ENCODE measurements at places on chromosomes 3 and 15. TPM values are rescaled to one million over a fixed set of nuclear protein-coding genes. Genes with fewer than 3 reads are reported as not detected.
A peak's percentile ranks its signal among the peaks of the same experiment; 100 is the strongest.

GRCh38 chr3:140823106-140823505 is 118.5 kb upstream of the SLC25A36 start:
- H3K36me3 ChIP-seq: no peaks in the 10 kb centered on the region
- H3K27me3 ChIP-seq: peaks cover 2% of the 10 kb centered on the region
- no peak for DNase-seq
- H3K4me1 ChIP-seq: peaks cover 10% of the 10 kb centered on the region

GRCh38 chr15:48532946-48533345 is 112.6 kb downstream of the FBN1 start:
- no peak overlapping the region for H3K27ac ChIP-seq
- no peak overlapping the region for H3K4me3 ChIP-seq
- no peaks in the 10 kb centered on the region for H3K27me3 ChIP-seq
- no peak for DNase-seq
- H3K4me1 ChIP-seq: peaks cover 20% of the 10 kb centered on the region

GRCh38 chr3:106943071-106943470 is 434.2 kb upstream of the CCDC54 start:
- peaks cover 3% of the 10 kb centered on the region for H3K36me3 ChIP-seq
- no peak for DNase-seq
- H3K4me3 ChIP-seq: no peak overlapping the region
- no peak overlapping the region for H3K27ac ChIP-seq
- H3K27me3 ChIP-seq: no peaks in the 10 kb centered on the region

The CKMT1A gene
- 9.4 TPM for total RNA-seq

The ZKSCAN7 gene
- total RNA-seq: 2.2 TPM

GRCh38 chr3:168659015-168659414 is 563.3 kb upstream of the GOLIM4 start:
- no peaks in the 10 kb centered on the region for H3K4me1 ChIP-seq
- no peaks in the 10 kb centered on the region for H3K36me3 ChIP-seq
- H3K27me3 ChIP-seq: no peaks in the 10 kb centered on the region
- DNase-seq: no peak
- H3K4me3 ChIP-seq: no peak overlapping the region

The CDHR4 gene
- total RNA-seq: 1.1 TPM

The NEO1 gene
- total RNA-seq: 140 TPM

The FBXW12 gene
- total RNA-seq: not detected

DNA sequence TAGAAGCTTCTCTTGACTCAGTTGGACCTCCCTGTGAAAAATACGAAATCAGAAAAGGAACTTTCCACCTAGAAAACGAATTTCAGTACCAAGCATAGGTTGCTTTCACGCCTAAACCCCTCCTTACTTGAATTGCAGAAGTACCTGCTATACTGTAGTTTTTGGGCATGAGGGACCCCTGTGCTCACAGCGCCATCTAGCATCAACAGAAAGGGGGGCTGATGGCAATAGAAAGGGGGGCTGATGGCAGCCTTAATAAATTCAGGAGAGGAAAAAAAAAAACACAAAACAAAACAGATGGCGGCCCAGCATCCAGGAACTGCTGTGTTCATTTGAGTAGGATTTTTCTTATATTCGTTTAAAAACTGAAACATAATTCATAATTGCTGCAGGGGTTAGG is 96.7 kb downstream of the NPAP1 start:
- peak overlapping the region; percentile 98 for H3K27ac ChIP-seq
- no peak for DNase-seq
- H3K27me3 ChIP-seq: peaks cover 2% of the 10 kb centered on the region
- H3K36me3 ChIP-seq: no peaks in the 10 kb centered on the region

The PRRT3 gene
- 1.9 TPM for total RNA-seq

DNA sequence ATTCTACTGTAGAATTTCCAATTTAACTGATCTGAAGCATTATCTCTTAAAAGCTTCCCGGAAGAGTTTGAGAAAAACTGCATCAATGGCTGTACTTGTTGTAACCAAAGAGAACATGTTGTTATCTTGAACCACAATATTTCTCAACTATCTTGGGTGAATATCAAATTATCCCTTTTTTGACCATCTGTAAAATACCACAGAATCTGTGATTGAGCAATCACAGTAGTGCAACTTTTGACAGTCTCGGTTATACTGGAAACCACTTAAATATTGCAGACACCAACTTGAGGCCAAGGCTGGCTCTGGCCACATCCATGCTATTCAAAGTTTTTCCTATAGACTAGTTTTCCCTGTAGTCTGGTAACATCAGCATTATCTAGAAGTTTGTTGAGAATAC is 842.8 kb upstream of the EPHA6 start:
- no peaks in the 10 kb centered on the region for H3K36me3 ChIP-seq
- no peak overlapping the region for H3K4me3 ChIP-seq
- no peaks in the 10 kb centered on the region for H3K27me3 ChIP-seq
- H3K27ac ChIP-seq: no peak overlapping the region
- H3K4me1 ChIP-seq: no peaks in the 10 kb centered on the region

Data from endothelial cell (in vitro differentiated cells).